Breast epithelium (tissue), 4 donors: ENCODE measurements at places on chromosomes 4 and X. TPM values are rescaled to one million over a fixed set of nuclear protein-coding genes. Genes with fewer than 3 reads are reported as not detected.

GRCh38 chrX:133544115-133544514, 128.8 kb upstream of the GPC4 start:
- DNase-seq, result no peak

Gene SMIM10L2A
- 2.0 TPM for total RNA-seq

DNA sequence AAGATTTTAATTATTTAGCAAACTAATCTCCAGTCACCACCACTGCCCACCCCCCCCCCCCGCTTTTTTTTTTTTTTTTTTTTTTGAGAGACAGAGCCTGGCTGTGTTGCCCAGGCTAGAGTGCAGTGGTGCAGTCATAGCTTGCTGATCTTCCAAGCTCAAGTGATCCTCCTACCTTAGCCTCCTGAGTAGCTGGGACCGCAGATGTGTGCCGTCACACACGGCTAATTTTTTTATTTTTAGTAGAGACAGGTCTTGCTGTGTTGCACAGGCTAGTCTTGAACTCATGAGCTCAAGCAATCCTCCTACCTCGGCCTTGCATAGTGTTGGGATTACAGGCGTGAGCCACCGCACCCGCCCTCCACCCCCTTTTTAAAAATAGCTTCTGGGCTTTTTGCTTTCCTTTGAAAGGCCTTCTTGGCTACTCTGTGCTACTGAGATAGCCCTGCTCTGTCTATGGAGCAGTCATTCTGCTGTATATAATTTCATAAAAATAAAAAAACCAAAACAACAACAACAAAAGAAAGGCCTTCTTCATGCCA, 18.7 kb downstream of the TXLNG start:
- no peak for DNase-seq

GRCh38 chrX:151996347-151996746, 21.9 kb upstream of the GABRE start:
- no peak for DNase-seq

GRCh38 chr4:181650033-181650825, 593.0 kb upstream of the TENM3 start:
- no peak for DNase-seq

DNA sequence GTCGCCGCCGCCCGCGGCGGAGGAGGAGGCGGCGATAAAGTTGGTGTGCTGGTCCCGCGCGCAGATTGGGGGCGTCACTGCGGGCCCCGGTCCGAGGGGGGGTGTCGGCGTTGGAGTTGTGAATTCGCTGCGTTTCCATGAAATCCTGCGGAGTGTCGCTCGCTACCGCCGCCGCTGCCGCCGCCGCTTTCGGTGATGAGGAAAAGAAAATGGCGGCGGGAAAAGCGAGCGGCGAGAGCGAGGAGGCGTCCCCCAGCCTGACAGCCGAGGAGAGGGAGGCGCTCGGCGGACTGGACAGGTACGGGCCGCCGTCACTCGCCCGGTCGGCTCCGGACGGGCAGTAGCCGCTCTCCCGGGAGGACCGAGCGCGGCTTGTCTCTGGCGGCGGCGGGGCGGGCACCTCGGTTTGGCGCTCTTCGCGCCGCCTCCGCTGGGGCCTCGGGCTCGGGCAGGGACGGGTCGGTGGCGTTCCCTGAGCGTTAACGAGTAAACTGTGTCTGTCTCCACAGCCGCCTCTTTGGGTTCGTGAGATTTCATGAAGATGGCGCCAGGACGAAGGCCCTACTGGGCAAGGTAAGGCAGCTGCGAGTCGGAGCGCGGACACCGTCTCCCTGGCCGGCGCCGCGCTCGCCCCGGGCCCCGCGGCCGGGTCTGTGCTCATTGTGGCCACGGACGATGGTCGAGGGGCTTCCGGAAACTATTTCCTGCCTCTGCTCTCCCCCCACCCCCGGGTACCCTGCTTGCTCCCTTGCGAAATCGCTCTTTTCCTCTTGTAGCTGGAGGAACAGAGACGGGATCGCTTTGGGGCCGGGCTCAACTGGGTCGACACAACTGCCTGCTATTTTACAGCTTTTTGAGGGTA, 658 bp downstream of the KDM6A start:
- DNase-seq, result peak; percentile 50
